ENCODE measurements at places on chromosomes 3 and 15.

GRCh38 chr3:12451481-12451880 lies 32.8 kb upstream of the TSEN2 start:
- no peak for DNase-seq

- no peak for DNase-seq
These were observed 39.0 kb downstream of the CD200R1L start for GRCh38 chr3:112807685-112808084.

DNA sequence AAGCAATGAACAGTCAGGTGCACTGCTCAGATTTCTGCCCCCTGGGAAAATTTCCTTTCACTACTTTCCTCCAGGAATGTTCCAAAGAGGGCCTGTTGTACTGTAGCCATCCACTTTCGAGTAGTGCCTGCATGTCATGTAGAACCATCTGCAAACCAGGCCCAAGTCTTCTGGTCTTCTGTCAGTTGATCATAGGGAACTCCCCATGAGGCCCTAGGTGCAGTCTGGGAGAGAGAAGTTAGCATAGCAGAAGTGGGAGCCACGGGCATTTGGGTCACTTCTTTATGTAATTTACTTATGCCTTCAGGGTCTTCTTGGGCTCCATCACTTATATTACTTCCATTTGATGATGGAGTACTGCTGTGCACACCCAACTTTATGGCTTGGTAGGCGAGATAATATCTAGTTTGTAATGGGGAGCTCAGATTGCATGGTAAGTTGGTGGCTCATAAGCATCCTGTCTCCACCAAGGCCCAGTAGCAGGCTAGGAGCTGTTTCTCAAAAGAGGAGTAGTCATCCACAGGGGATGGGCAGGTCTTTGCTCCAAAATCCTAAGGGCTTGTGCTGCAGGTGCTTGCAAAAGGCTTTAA lies 151.4 kb downstream of the NFKBIZ start:
- no peak for DNase-seq

DNA sequence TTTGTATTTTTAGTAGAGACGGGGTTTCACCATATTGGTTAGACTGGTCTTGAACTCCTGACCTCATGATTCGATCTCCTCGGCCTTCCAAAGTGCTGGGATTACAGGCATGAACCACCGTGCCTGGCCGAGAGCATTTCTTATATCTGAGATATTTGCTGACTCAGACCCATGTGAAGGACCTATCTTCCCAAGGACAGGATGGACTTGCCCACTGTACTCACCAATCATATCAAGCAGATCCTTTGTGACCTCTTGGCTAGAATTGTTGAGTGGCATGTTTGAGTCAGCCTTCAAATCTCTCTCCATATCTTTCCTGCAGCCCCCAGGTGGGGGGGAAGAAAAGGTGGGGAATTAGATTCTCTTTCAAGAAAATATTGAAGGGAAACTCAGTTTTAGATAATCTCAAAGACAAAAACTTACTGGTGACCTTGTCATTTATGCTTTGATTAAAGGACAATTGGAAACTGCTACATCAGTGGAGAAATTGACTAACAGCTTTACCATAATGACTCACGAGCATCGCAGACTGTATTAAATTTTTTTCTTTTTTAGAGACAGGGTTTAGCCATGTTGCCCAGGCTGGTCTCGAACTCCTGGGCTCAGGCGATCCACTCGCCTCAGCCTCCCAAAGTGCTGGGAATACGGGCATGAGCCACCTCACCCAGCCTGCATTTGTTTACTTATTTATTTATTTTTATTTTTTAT lies 3.1 kb downstream of the C3orf62 start:
- no peak for DNase-seq

GRCh38 chr3:114831861-114832260 lies 315.2 kb downstream of the ZBTB20 start:
- DNase-seq = no peak

GRCh38 chr15:29050870-29051269 lies 165.1 kb downstream of the APBA2 start:
- no peak for DNase-seq

DNA sequence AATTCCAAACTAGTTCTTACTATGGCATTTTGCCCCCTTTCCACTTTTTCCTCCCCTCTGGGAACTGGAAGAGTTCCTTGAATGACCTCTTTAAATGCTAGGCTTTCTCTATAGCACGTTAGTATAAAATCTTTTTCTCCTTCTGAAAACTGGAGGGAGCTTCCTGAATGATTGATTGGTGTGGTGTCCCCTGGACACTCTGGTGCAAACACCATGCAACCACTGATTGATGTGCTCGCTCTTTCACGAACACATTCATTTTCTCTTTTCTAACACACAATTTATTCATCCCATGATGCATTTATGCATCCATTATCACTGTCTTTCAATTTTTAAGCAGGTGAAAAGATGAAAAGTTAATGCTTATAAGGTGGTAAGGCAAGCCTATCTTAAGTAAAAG lies 159.1 kb upstream of the NANOGP8 start:
- DNase-seq = no peak

DNA sequence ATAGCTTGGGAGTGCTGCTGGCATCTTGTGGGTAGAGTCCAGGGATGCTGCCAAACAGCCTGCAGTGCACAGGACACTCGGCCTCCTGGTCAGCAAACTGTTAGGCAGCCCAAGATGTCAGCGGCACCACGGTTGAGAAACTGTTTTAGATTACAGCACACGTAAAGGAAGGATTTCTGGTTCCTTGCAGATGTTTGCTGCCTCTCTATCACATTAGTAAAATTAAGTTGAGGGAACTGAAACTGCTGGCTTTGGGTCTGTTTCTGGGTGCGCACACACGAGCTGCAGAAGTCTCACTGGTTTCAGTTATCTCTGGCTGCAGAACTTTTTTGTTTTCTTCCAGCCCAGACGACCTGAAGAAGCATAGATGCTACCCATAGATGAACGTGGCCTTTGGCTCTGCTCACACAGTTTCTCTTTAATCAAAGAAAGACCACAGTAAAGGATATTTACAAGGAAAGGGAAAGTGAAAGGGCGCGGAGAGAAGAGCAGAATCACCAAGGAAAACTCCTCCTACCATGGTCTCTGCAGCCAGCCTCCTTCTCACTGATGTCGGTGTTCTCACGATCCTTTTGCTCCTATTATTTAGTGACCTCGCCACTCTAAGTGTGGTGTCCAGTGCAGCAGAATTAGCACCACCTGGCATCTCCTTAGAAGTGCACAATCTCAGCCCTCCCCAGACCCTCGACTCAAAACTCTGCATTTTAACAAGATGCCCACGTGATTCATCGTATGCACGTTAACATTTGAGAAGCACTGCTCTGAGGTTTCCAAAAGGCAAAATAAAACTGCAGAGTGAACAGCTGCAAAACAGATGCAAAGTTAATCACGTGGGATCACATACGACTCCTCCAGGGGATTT lies 50.6 kb upstream of the AKAP13 start:
- DNase-seq = no peak

DNA sequence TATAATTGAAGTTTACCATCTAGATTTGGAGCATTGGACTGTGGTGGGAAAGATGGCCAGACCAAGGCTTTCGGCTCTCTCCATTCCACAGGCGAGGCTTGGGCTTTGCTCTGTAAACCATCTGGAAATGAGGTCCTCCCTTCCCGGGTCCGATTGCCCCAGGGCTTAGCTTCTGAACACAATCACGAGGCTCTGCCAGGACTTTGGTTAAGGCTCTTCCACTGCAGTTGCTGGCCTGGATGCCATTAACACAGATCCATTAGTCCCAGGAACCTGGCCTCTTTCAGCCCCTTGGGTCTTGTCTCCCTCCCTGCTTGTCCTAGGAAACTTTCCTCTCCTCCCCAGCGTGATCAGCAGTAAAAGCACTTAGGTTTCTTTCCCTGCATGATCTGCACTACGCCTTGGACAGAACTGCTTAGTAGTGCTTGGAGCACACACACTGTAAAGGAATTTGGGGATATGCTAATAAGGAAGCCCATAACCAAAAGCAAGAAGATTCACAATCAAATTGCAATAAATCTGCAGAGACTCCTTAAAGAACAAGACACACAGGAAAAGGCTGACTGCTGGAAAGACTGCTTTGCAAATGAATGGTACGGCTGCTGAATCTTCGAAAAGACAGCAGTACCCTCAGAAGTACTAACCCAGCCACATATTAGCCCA lies 154.3 kb downstream of the ECT2 start:
- DNase-seq = no peak

DNA sequence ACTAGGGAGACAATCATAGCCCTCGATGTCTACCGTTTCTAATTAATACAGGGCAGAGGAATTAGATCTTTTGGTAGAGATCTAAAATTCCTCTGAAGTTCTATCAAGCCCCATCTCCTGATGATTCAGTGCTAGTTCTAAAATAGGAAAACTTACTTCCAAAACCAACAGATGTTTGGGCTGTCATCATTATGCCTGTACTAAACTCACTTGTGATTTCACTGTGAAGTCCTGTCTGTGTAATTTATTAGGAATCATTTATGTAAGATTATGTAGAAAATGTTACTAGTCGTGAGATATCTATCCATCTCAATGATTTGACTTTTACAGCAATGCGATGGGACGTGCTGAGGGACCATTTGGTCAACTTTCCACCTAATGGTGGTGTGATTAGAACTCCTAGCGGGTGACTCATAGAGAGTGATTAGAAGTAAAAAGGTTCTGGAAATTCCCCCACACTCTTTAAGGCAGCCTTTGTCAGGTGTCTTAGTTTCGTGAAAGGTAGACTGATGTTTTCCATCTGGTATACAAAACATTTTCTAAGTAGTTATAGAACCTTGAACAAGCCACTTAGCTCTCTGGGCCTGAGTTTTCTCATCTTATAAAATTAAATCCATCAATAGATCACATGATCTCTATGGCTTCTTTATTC lies 34.2 kb downstream of the LIPC start:
- DNase-seq = no peak

- no peak for DNase-seq
These were observed 8.8 kb downstream of the STARD9 start for GRCh38 chr15:42584031-42584765.

DNA sequence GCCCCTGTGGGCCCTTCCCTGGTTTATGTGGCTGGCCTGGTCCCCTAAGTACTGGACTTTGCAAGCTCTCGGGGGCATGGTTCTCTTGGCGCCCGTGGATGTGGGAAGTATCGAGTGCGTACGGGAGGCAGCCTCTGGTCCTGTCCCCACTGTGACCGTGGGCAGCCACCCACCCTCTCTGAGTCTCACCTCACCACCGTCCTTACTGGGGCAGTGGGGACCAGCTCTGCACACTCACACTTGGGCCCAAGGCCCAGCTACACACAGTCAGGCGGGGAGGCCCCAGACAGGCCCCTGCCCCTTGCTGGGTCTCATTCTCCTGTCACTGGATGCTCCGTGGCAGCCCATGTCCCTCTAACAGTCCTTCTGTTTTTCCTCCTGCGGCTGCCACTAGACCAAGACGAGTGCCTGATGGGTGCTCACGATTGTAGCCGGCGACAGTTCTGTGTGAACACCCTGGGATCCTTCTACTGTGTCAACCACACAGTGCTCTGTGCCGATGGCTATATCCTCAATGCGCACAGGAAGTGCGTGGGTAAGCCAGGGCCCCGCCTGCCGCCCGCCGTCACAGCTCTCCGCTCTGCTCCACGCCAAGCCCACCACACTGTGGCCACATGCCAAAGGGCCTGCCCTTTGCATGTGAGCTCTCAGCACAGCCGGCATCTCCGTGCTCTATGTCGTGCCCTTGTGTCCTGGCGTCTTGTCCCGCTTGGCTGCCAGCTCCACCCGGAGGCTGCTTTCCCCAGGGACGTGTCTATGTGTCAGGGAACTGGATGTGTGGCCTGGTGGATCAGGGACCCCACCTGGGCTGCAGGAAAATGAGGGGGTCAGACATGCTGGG lies 72.7 kb downstream of the FBLN2 start:
- DNase-seq = no peak

DNA sequence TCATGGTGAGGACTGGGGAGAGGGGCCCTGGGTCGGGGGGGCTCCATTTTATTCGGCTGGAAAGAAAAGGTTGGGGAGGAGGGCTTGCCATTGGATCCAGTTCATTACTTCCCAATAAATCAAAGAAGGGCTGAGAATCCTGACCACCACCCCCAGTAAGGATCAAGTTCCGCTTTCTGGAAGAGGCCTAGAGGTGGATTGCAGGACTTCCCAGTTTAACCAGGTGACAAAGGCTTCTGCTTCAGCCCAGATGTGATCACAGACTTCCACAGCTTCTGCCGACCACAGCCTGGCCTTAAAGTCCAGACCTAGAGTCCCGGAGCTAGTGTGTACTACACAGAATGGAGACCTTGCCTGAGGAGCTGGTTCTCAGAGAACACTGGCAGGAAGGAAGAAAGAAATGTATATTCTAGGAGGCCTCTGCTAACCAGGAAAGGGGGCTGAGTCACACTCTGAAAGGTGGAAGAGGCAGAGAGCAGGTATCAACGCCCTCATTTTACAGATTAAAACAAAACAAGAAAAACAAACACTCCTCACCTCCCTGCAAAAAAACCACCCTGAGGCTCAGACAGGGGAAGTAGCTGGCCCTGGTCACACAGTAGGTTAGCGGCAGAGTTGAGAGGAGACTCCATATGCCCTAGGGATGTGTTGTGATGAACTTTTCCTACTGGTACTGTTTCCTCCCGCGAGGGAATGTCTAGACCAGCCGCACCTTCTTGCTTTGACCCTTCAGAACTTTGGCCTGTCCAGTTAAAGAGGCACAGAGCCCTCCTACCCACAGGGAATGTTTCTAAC lies 1.1 kb upstream of the CEMIP start:
- no peak for DNase-seq

GRCh38 chr3:143483214-143483613 lies 363.6 kb downstream of the CHST2 start:
- DNase-seq = no peak

- no peak for DNase-seq
These were observed 93.6 kb downstream of the CDIN1 start for GRCh38 chr15:36673039-36673438.

DNA sequence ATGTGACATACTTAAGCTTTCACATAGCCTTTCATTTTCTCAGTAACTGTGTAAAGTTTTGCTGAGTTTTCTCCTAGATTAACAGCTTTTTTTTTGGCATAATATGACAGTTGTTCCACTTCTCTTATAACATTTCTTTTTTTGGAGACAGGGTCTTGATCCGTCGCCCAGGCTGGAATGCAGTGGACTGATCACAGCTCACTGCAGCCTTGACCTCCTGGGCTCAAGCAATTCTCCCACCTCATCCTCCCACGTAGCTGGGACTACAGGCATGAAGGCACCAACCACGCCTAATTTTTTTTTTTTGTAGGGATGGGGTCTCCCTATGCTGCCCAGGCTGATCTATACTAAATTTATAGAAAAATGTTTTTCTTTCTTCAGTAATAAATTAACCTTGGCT lies 30.1 kb downstream of the DLG1 start:
- DNase-seq = no peak

DNA sequence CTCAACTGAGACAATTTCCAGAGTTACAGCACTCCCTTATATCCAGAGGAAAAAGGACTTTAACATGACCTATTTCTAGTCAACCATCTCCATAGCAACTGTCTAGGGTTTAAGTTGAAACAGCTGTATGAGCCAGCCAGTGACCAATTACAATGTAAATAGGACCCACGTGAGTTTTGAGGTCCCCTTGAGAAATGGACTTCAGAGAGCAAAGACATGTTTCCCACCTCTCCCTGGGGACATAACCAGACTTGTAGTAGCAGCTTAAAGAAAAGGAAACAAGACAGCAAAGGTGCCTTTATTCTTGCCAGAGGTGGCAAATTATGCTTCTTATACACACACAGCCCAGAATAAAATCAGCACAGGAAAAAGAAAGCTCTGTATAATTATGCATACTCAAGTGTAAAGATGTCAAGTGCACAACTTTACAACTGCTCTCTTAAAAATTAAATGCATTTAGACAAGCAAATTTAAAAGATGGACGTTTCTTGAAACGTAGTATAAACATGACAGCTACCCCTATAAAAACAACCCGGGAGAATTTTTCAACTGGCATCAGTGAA lies 40.2 kb downstream of the SUMF1 start:
- DNase-seq = peak; percentile 79

Measured in amniotic stem cell (primary cell).